Activated naive CD4-positive, alpha-beta T cell treated with anti-CD3 and anti-CD28 coated beads, Interleukin-2, amount 10 ng/mL, durations not matched to agents 7 days and 5 days (primary cell): ENCODE measurements at places on chromosomes 4 and X.
A peak's percentile ranks its signal among the peaks of the same experiment; 100 is the strongest.

DNA sequence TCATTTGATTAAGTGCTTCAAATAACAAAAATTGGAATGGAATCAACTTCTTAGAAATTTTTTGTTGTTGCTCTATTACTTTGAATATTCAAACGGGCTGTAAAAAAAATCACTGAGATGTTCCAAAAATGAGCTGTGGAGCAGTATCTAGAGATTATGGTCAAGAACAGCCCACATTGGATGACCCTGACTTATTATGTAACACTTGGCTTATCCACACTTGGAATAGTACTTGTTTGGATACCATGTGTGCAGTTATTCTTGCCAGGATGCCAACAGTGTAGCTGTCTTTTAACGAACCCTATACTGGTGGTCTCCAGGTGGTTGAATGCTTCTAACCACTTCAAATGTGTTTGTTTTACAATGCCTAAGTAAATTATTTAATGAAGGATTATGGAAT is 64.9 kb upstream of the CAMK2D start:
- no peak for DNase-seq
- no peak overlapping the region for H3K4me3 ChIP-seq
- H3K27ac ChIP-seq: peak overlapping the region; percentile 28
- no peaks in the 10 kb centered on the region for H3K27me3 ChIP-seq
- H3K4me1 ChIP-seq: peaks cover 35% of the 10 kb centered on the region

- no peak for DNase-seq
- no peak overlapping the region for H3K4me3 ChIP-seq
- H3K27me3 ChIP-seq: no peaks in the 10 kb centered on the region
- no peaks in the 10 kb centered on the region for H3K4me1 ChIP-seq
- H3K27ac ChIP-seq: no peak overlapping the region
- no peaks in the 10 kb centered on the region for H3K36me3 ChIP-seq
Observed at GRCh38 chr4:66797608-66798007, 747.7 kb downstream of the CENPC start.

- no peak overlapping the region for H3K27ac ChIP-seq
- no peaks in the 10 kb centered on the region for H3K36me3 ChIP-seq
- no peaks in the 10 kb centered on the region for H3K4me1 ChIP-seq
- H3K4me3 ChIP-seq: no peak overlapping the region
- no peak for DNase-seq
Observed at GRCh38 chr4:78213218-78213617, 156.1 kb downstream of the FRAS1 start.

- DNase-seq: no peak
- no peak overlapping the region for H3K4me3 ChIP-seq
- peaks cover 11% of the 10 kb centered on the region for H3K27me3 ChIP-seq
- H3K4me1 ChIP-seq: peaks cover 33% of the 10 kb centered on the region
- H3K27ac ChIP-seq: no peak overlapping the region
- H3K36me3 ChIP-seq: no peaks in the 10 kb centered on the region
Observed at GRCh38 chrX:40282348-40282747, 184.6 kb upstream of the BCOR start.

DNA sequence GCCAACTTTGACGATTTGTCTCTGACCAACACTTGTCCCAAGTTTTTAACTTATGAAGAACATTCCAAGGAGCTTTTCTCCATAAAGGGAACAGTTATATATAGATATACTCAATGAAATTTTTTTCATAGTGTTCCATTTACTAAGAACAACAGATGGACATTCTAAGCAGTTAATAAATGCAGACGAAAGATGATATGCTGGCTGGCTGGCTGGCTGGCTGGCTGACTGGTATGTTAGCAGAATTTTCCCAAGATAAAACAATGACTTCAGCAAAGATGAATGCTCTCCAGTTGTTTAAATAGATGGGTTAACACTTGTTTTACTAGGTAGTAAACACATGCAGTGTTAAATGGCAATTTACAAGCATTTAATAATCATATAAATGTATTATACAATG is 62.2 kb downstream of the SPANXN3 start:
- H3K4me1 ChIP-seq: no peaks in the 10 kb centered on the region
- no peak overlapping the region for H3K27ac ChIP-seq
- H3K27me3 ChIP-seq: no peaks in the 10 kb centered on the region

DNA sequence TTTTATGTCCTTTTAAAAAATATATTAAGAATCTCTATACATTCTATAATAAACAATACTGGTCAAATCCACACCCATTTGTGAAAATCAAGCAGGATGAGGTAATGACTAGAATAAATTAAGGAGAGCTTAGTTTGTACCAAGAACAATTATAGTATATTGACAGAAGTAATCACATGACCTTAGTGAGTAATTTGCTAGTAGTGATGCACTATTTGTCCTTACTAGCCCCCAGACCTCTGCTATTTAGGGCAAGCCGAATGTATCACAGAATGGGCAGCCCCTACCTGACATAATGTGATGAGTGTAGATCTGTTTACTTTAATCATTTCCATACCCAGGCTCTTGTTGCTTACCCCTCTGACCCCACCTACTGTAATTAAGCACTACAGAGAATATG is 15.8 kb downstream of the ATP1B4 start:
- peaks cover 8% of the 10 kb centered on the region for H3K4me1 ChIP-seq
- H3K36me3 ChIP-seq: no peaks in the 10 kb centered on the region
- no peak overlapping the region for H3K4me3 ChIP-seq
- peaks cover 7% of the 10 kb centered on the region for H3K27me3 ChIP-seq

GRCh38 chr4:81685104-81685503 is 213.4 kb upstream of the RASGEF1B start:
- no peaks in the 10 kb centered on the region for H3K27me3 ChIP-seq
- H3K27ac ChIP-seq: no peak overlapping the region
- DNase-seq: no peak
- H3K4me1 ChIP-seq: no peaks in the 10 kb centered on the region
- no peak overlapping the region for H3K4me3 ChIP-seq

DNA sequence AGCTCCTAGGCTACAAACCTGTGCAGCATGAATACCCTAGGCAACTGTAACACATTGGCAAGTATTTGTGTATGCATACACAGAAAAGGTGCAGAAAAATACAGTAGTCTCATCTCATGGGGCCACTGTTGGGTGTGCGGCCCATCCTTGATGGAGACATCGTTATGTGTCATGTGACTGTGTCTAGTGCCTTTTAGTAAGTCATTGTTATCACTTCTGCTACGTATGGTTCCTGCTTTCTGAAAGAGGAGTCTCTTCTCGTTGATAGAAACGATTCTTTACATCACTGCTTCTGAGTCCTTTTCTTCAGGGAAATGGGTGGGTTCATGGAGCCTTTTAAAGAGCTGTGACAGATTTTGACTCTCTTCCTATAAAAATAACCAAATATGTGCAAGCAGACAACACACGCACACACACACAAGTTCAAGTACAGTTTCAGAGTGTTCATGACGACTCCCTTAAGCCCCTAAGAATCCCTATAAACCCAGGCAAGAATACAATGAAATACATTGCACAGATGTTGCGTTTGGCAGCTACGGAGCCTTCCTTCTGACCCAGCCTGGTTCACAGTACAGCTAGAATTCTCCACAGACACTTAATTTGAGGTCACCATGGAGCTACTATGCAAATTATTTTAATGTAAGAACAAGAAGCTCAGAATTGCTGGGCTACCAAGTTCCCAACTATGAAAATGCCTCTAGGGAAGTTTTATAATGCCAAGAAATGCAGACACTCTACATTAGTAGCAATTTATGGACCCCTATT is 10.2 kb upstream of the STK32B start:
- no peaks in the 10 kb centered on the region for H3K36me3 ChIP-seq
- DNase-seq: no peak
- H3K27me3 ChIP-seq: peaks cover 9% of the 10 kb centered on the region
- H3K4me1 ChIP-seq: no peaks in the 10 kb centered on the region

DNA sequence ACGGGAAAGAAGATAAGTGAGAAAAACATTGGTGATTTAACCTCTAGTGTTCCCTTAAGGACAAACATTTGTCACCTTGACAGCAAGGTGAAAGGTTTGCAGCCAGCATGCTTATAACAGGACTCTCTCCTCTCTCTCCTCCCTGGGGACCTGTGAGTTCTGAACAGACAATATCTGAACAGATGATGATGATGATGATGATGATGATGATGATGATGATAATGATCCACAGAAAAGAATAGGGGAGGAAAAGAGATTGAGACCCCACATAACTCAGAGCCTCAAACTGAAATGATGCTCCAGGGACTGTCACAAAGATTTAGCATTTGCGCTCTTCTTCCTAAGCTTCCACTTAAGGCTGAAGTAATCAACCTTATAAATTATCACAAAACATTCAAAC is 103.9 kb downstream of the SLC10A7 start:
- no peaks in the 10 kb centered on the region for H3K4me1 ChIP-seq
- H3K27ac ChIP-seq: no peak overlapping the region

GRCh38 chrX:16310326-16310725 is 143.0 kb downstream of the MAGEB17 start:
- no peak overlapping the region for H3K4me3 ChIP-seq
- DNase-seq: no peak
- H3K27me3 ChIP-seq: no peaks in the 10 kb centered on the region

DNA sequence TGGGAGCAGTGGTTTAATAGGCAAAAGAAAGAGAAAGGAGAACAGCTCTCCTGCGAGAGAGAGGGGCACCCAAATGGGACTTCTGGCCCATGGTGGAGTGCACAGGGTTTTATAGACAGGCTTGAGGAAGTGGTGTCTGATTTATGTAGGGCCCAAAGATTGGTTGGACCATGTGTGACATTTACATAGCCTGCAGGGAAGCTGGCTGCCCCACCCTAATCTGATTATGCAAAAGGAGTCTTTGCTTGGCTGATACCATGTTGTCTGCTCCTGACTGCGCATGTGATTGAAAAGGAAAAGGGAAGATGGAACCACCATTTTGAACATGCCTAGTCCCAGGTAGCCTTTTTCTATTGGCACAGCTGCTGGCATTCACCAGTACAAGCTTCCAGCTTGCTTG is 100.0 kb upstream of the DIPK2B start:
- DNase-seq: no peak
- no peaks in the 10 kb centered on the region for H3K27me3 ChIP-seq
- no peaks in the 10 kb centered on the region for H3K36me3 ChIP-seq
- H3K4me1 ChIP-seq: no peaks in the 10 kb centered on the region
- H3K4me3 ChIP-seq: no peak overlapping the region

DNA sequence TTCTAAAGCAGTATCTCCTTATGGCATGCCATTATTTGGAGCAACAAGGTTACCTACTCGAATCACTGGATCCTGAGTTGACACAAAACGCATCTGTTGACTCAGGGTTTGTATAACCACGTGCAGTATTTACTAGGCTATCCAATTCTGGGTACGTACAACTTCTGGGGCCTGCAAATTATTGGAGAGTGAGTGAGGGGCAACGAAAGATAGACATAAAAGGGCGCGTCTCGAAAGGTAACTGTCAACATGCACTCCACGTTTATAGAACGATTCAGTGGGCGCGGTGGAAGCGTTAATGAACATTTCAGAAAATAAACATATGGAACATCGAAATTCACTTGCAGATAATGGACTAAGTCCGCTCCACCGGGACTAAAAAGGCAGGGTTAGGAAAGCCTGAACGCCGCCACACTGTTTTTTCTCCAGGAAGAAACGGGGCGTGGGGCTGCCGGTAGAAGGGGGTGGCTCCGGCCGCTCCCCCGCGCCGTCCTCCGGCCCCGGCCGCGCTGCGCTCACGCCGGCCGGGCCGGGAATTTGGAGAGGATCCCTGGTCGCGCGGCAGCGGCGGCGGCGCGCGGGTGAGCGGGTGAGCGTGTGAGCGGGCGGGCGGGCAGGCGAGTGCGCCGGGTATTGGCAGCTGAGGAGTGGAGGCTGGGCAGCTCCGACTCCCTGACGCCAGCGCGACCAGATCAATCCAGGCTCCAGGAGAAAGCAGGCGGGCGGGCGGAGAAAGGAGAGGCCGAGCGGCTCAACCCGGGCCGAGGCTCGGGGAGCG is at the start of gene SMAD1:
Gene SMAD1 (plus strand): TSS at position 690 of the 778 bp plus-strand sequence. CDS start 32,761 bp downstream, outside the sequence.
- H3K4me1 ChIP-seq: peaks cover 3% of the 10 kb centered on the region
- H3K27me3 ChIP-seq: peaks cover 33% of the 10 kb centered on the region
- peak; percentile 42 for DNase-seq
- H3K4me3 ChIP-seq: peak within 1 kb of the TSS; percentile 67

DNA sequence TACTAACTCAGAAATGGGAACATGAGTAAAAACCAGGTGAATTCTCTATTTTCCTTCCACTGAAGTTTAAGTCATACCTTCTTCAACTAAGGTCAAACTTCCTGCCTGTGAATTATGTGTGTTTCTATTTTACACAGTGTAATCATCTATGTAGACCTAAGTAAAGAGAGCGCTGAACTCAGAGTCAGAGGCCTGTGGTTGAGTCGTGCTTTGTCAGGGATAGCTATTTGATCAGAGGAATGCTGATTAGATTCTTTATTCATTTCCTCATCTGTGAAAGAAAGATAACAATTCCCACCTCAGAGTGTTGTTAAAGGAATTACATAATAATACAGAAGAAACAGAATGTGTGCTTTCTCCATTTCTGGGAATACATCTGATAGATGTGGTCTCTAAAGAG is 654.1 kb downstream of the STIM2 start:
- no peak for DNase-seq
- H3K27ac ChIP-seq: no peak overlapping the region
- no peaks in the 10 kb centered on the region for H3K27me3 ChIP-seq
- H3K36me3 ChIP-seq: no peaks in the 10 kb centered on the region

GRCh38 chr4:8860096-8860891 is 11.3 kb downstream of the HMX1 start:
- peaks cover 97% of the 10 kb centered on the region for H3K27me3 ChIP-seq
- DNase-seq: no peak
- peaks cover 7% of the 10 kb centered on the region for H3K4me1 ChIP-seq
- no peaks in the 10 kb centered on the region for H3K36me3 ChIP-seq
- H3K4me3 ChIP-seq: no peak overlapping the region
- H3K27ac ChIP-seq: no peak overlapping the region

DNA sequence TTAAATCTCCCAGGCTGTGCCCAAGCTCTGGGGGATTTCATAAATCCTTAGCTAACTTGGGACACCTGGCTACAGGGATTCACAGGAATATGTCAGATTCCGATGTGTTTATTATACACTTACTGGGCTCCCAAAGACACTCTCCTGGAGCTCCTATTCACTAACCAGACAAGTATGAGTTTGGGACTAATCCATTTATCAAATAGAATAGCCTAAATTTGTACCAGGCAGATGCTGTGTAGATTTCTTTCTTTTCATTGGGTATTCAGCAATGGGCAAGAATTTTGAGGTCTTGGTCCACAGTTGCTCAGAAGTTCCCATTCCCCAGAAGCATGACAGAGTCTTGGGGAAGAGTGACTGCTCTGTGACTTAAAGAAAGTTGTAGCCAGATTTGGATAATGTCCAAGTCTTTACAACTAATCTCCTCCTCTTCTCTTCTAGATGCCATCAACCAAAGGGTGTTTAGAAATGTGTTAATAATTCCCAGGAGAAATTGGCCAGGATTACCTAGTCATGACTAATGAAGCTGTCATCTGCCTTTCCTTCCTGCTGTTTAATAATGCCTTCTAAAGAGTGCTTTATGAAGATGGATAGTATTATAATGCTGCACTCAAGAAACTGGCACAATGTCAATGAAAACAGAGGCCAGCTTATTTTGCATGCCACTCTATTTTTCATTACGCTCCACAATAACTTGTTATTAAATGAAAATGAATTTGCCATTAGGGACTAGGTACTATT is 120.9 kb downstream of the CHIC2 start:
- H3K36me3 ChIP-seq: no peaks in the 10 kb centered on the region
- no peak overlapping the region for H3K27ac ChIP-seq
- DNase-seq: no peak
- H3K4me1 ChIP-seq: no peaks in the 10 kb centered on the region
